Activated naive CD4-positive, alpha-beta T cell treated with anti-CD3 and anti-CD28 coated beads, Interleukin-2, amount 10 ng/mL, durations not matched to agents 7 days and 5 days (primary cell): ENCODE measurements at places on chromosomes 16 and 17.

- no peak overlapping the region for H3K27ac ChIP-seq
- no peak for DNase-seq
- H3K27me3 ChIP-seq: peaks cover 31% of the 10 kb centered on the region
- H3K4me3 ChIP-seq: no peak overlapping the region
- H3K4me1 ChIP-seq: no peaks in the 10 kb centered on the region
Observed at GRCh38 chr16:4926928-4927327, 10.0 kb downstream of the PPL start.

DNA sequence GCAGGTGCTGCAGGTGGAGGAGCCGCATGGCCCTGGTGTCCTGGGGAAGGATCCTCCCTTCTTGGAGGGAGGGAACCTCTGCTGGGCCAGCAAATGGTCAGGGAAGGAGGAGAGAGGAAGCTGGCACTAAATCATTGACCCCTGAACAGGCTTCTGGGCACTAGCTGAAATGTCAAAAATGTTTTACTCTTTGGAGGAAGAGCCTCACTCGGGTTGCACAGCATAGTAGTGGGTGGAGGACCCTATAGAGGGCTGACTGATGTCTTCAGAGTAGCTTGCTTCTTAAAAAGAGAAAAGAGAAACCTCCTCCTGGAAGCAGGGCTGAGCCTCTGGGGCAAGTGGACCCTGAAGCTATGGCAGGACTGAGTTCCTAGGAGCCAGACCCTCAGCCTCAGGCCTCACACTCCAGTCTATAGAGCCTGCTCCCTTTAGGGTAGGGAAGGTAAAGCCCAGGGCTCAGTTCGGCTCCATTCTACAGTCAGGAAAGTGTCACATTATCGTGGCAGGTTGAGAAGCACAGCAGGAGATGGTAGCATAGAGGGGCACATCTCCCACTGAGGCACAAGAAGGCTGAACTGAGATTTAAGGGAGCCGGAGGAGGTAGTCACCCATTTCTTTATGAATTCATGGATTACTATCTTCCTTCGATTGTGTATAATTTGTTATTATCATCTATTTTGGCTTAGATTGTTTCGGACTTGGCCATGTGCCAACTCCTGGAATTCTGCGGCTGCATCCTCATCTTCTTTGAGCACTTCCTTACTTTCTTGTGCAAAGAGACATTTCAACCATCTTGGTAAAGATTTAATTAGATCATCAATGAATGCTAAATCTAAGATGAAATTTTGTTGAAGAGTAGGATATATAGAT lies 7.3 kb upstream of the CUEDC1 start:
- no peaks in the 10 kb centered on the region for H3K4me1 ChIP-seq
- no peak for DNase-seq
- H3K27me3 ChIP-seq: peaks cover 56% of the 10 kb centered on the region
- H3K27ac ChIP-seq: no peak overlapping the region
- no peaks in the 10 kb centered on the region for H3K36me3 ChIP-seq
- no peak overlapping the region for H3K4me3 ChIP-seq

DNA sequence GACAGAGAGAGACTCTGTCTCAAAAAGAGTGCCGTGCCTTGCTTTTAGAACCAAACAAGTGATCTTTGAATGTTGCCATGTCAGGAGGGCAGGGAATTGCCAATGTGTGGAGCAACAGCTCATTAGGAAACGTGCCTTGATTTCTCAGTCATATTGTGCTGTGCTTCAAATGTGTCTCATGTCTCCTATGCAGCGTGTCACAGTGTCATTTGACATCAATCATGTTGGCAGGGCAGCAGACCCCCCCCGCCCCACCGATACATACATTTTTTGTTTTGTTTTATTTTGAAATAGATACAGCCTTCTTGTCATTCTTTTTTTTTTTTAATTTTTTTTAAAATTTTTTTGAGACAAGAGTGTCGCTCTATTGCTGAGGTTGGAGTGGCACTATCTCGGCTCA lies 22.1 kb downstream of the MRC2 start:
- peaks cover 82% of the 10 kb centered on the region for H3K27me3 ChIP-seq
- H3K4me3 ChIP-seq: no peak overlapping the region
- no peaks in the 10 kb centered on the region for H3K36me3 ChIP-seq
- H3K4me1 ChIP-seq: peaks cover 25% of the 10 kb centered on the region

DNA sequence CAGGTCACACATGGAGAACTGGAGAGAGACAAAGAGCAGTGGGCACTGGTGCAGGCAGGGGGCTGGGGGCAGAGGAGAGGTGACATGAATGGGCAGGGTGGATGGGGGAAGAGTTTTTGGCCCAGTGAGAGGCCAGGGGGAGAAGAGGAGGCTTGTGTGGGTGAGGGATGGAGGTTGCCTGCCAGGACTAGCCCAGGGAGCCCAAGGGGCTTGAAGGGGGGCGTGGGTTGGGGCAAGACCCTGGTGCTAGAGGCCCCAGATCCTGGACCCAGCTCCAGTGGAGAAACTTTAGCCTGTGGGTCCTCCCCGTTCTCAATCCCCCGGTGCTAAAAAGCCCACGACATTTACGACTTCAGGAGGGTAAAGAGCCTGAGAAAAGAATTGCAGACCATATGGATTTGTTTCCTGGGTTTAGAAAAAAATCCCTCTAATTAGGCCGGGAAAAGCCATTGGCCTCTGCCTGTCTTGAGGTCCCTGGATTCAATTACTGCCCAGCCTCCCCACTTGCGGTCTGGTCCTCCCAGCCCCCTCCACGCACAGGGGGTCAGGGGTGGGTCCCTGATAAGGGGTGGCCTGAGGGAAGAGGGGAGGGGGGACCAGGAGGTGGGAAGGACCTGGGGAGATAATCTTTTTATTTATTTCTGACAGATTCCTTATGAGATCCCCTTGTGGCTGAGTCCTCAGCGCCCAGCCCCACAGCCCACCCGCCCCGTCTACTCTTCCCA lies 33.0 kb downstream of the NGFR start:
- H3K4me1 ChIP-seq: peaks cover 6% of the 10 kb centered on the region
- H3K27me3 ChIP-seq: peaks cover 23% of the 10 kb centered on the region
- no peak overlapping the region for H3K4me3 ChIP-seq

- peak; percentile 26 for DNase-seq
- no peak overlapping the region for H3K4me3 ChIP-seq
- peaks cover 4% of the 10 kb centered on the region for H3K4me1 ChIP-seq
- no peaks in the 10 kb centered on the region for H3K36me3 ChIP-seq
- peaks cover 7% of the 10 kb centered on the region for H3K27me3 ChIP-seq
Observed at GRCh38 chr17:13337864-13338371, 263.8 kb downstream of the HS3ST3A1 start.

DNA sequence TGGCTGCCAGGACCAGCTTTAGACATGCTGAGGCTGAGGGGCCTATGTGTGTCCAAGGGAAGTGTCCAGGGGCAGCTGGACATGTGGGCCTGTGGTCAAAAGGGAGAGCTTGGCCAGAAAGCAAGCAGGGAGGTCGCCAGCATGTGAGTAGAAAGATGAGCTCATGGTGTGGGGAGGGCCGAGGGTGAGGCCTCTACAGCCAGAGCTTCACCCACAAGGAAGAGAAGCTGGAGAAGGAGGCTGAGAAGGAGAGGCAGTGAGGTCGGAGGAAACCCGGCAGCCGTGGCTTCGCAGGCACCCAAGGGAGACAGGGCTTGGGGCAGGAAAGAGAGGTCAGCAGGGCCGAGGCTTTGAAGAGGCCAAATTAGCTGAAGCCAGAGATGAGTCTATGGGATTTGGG lies 4.0 kb upstream of the HSD11B2 start:
- no peaks in the 10 kb centered on the region for H3K36me3 ChIP-seq
- H3K4me1 ChIP-seq: peaks cover 7% of the 10 kb centered on the region
- DNase-seq: no peak

DNA sequence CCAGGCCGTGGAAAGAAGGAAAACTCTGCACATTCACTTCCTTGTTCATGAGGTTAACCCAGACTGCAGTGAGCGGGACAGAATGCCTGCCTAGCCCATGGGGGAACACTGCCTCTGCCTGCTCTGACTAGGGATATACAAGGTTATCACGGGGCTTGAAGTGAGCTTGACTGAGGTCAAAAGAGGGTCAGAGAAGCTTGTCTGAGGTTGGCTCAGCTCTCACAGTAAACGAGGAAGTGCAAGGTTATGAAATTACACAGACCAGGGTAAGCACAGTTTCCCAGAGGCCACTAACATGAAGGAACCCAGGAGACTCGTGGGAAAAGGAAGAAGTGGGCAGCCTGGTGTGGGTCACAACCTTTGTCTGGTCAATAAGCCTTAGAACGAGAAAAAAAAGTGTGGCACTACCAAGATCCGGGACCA lies 28.7 kb downstream of the HIC1 start:
- H3K4me1 ChIP-seq: peaks cover 54% of the 10 kb centered on the region
- H3K27ac ChIP-seq: no peak overlapping the region
- peaks cover 56% of the 10 kb centered on the region for H3K36me3 ChIP-seq

DNA sequence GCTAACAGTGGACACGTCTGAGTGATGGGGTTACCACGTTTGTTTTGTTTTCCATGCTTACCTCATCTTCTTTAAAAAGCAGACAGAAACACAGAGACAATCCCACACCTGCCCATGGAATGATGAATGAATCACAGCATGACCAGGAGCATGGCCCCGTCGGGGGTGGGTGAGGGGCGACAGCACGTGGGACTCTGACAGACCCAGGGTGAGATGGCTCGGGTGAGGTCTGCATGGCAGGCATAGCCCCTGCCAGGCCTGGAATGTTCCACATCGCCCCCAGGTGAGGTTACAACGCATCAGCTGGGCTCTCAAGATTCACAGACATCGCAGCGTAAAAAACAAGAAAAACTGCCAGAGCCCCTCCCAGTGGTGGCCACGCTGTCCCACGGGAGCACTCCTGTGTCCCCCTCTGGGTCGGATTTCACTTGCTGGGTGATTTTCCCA lies 18.1 kb downstream of the SLC7A5 start:
- H3K36me3 ChIP-seq: peaks cover 38% of the 10 kb centered on the region
- no peak for DNase-seq
- H3K27me3 ChIP-seq: no peaks in the 10 kb centered on the region
- H3K4me1 ChIP-seq: peaks cover 37% of the 10 kb centered on the region

DNA sequence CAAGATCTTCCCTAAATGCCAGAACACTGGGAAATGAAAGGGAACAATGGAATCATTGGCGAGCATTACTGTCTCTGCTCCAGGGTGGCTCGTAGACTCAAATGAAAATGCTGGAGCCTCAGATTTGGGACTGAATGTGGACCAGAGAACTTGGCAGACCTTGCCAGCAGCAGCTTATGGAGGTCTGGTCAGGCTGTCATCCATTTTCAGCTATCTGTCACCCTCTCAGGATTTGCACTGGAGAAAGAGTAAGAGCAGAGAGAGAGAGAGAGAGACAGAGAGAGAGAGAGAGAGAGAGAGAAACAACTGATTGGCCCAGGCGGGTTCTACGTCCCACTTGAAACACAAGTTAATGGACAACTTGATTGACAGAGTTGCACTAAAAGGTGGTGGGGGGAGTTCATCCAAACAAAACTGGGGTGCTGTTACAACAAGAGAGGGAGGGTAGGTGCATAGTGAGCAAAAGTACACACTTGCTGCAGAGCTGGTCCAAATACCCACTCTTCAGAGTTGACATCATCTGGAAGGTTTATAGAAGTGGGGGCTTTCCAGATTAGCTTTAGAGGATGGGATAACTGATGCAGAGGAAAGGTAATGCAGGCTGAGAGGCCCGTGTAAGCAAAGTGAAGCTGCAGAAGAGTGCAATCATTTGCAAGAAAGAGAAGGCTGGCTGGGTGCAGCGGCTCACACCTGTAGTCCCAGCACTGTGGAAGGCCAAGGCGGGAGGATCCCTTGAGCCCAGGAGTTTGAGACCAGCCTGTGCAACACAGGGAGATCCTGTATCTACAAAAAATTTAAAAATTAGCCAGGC lies 16.5 kb upstream of the NSMCE1 start:
- H3K27ac ChIP-seq: no peak overlapping the region
- peaks cover 22% of the 10 kb centered on the region for H3K36me3 ChIP-seq
- H3K4me3 ChIP-seq: no peak overlapping the region
- peaks cover 18% of the 10 kb centered on the region for H3K27me3 ChIP-seq
- peaks cover 74% of the 10 kb centered on the region for H3K4me1 ChIP-seq

GRCh38 chr17:29618272-29619065 lies 4.2 kb downstream of the CORO6 start:
- peak overlapping the region; percentile 81 for H3K4me3 ChIP-seq
- DNase-seq: no peak
- H3K36me3 ChIP-seq: no peaks in the 10 kb centered on the region
- H3K27ac ChIP-seq: peak overlapping the region; percentile 84
- peaks cover 60% of the 10 kb centered on the region for H3K27me3 ChIP-seq
- peaks cover 69% of the 10 kb centered on the region for H3K4me1 ChIP-seq

DNA sequence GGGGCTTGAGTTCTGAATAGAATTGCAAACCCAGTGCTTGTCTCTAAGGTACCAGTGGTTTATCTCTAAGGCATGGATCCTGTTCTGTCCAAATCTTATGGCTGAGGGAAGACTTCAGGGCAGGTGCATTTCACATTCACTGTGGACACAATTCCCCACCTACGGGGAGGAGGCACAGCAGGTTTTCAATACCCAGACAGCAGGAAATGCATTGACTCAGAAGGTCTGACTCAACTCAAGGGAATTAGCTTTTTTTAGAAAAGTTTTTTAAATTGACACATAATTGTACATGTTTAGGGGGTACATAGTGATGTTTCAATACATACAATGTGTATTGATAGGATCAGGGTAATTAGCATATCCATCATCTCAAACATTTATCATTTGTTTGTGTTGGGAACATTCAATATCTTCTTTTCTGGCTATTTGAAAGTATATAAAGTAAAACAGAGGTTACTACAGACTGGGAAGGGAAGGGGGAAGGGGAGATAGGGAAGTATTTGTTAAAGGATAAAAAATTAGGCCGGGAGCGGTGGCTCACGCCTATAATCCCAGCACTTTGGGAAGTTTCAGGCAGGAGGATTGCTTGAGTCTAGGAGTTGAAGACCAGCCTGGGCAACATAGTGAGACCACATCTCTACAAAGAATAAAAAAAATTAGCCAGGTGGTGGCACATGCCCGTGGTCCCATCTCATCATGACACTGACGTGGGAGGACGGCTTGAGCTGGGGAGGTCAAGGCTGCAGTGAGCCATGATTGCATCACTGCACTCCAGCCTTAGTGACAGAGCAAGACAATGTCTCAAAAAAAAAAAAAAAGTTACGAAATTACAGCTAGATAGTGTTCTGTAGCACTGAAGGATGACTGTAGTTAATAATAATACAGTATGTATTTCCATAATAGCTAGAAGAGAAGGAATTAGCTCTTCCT lies 54.9 kb downstream of the RGS9 start:
- H3K27ac ChIP-seq: no peak overlapping the region
- H3K36me3 ChIP-seq: no peaks in the 10 kb centered on the region
- H3K4me1 ChIP-seq: peaks cover 5% of the 10 kb centered on the region
- DNase-seq: no peak

- no peaks in the 10 kb centered on the region for H3K4me1 ChIP-seq
- peaks cover 3% of the 10 kb centered on the region for H3K27me3 ChIP-seq
- no peaks in the 10 kb centered on the region for H3K36me3 ChIP-seq
- H3K27ac ChIP-seq: no peak overlapping the region
Observed at GRCh38 chr16:23334457-23334853, 32.4 kb downstream of the SCNN1B start.

- no peaks in the 10 kb centered on the region for H3K36me3 ChIP-seq
- H3K27ac ChIP-seq: no peak overlapping the region
- no peak for DNase-seq
- no peak overlapping the region for H3K4me3 ChIP-seq
Observed at GRCh38 chr16:66495440-66495839, 54.5 kb downstream of the TK2 start.
